IMR-90 (cell line): ENCODE measurements at places on chromosomes 5 and 9.
A peak's percentile ranks its signal among the peaks of the same experiment; 100 is the strongest.

DNA sequence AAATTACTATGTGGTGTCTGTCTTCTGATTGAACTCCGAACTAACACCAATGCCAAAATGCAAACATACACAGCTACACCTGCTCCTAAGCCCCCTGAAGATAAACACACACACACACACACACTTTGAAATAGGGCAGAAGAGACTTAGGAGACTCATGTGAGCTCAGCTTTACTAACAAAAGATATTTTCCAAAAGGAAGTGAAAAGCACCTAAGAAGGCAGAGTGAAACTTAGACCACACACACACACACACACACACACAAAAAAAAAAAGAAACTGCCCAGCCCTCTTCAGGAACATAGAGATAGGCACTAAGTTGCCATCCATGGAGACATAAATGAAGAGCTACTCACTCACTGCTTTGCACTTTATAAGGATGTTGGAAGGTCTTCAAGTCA is 45.2 kb upstream of the APC start:
- H3K36me3 ChIP-seq: no peaks in the 10 kb centered on the region
- DNase-seq: no peak
- H3K4me3 ChIP-seq: no peak overlapping the region
- H3K4me1 ChIP-seq: no peaks in the 10 kb centered on the region; the same call in 1 of the 2 replicates

- no peaks in the 10 kb centered on the region for H3K36me3 ChIP-seq
- DNase-seq: no peak
- H3K4me1 ChIP-seq: peaks cover 19% of the 10 kb centered on the region
These were observed 153.4 kb upstream of the ADRA1B start for GRCh38 chr5:159762921-159763320.

DNA sequence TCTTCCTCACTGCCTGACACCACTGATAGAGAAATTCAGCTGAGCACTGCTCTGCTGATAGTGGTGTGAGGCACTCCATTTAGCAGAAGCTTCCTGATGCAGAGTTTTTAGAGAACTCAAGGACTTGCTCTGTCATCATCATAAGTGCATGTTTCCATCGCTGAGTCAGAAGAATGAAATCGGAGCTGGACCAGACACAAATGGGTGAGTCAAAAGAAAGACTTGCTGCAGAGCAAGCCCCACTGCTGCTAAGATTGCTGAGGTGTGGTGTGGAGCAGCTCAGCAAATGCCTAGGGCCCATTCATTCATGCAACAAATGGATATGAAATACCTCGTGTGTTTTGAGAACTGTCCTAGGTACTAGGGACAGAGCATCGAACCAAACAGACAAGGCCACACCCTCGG is 410.2 kb upstream of the SLC30A5 start:
- H3K27me3 ChIP-seq: no peaks in the 10 kb centered on the region
- H3K27ac ChIP-seq: no peak overlapping the region
- no peaks in the 10 kb centered on the region for H3K36me3 ChIP-seq
- H3K4me3 ChIP-seq: no peak overlapping the region
- H3K4me1 ChIP-seq: no peaks in the 10 kb centered on the region; the same call in 1 of the 2 replicates

- no peaks in the 10 kb centered on the region for H3K36me3 ChIP-seq
- peaks cover 19% of the 10 kb centered on the region for H3K27me3 ChIP-seq
- H3K4me1 ChIP-seq: no peaks in the 10 kb centered on the region
- H3K4me3 ChIP-seq: no peak overlapping the region
- H3K27ac ChIP-seq: no peak overlapping the region
- no peak for DNase-seq
These were observed 136.3 kb upstream of the SHB start for GRCh38 chr9:38205279-38205678.

DNA sequence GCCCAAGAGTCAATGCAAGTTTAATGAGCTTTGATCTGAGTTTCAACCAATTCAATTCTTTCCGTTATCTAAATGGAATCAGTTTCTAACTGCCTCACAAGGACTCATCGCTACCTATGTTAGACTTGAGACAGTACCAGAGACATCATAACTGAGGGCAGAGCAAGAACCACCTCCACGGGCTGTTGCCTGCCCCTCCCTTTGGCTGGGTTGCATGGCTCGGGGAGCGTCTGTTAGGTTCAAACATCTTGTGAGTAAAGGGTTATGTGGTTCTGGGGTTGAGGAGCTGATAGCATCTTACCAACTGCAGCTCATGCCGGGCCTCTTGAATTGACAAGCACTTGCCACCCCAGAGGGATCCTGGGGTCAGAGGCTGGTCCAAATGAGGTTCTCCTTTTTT is 457.9 kb downstream of the ENC1 start:
- H3K36me3 ChIP-seq: no peaks in the 10 kb centered on the region
- no peak overlapping the region for H3K27ac ChIP-seq
- H3K27me3 ChIP-seq: peaks cover 2% of the 10 kb centered on the region; the same call in 1 of the 2 replicates
- no peak for DNase-seq

- no peaks in the 10 kb centered on the region for H3K36me3 ChIP-seq
- no peak for DNase-seq
- H3K4me1 ChIP-seq: no peaks in the 10 kb centered on the region
- H3K27ac ChIP-seq: no peak overlapping the region
These were observed 19.3 kb upstream of the TOR2A start for GRCh38 chr9:127754099-127755060.

- no peaks in the 10 kb centered on the region for H3K4me1 ChIP-seq
- DNase-seq: no peak
- H3K27ac ChIP-seq: no peak overlapping the region
- H3K27me3 ChIP-seq: peaks cover 17% of the 10 kb centered on the region
These were observed 48.5 kb downstream of the MFAP3 start for GRCh38 chr5:154087260-154087659.

DNA sequence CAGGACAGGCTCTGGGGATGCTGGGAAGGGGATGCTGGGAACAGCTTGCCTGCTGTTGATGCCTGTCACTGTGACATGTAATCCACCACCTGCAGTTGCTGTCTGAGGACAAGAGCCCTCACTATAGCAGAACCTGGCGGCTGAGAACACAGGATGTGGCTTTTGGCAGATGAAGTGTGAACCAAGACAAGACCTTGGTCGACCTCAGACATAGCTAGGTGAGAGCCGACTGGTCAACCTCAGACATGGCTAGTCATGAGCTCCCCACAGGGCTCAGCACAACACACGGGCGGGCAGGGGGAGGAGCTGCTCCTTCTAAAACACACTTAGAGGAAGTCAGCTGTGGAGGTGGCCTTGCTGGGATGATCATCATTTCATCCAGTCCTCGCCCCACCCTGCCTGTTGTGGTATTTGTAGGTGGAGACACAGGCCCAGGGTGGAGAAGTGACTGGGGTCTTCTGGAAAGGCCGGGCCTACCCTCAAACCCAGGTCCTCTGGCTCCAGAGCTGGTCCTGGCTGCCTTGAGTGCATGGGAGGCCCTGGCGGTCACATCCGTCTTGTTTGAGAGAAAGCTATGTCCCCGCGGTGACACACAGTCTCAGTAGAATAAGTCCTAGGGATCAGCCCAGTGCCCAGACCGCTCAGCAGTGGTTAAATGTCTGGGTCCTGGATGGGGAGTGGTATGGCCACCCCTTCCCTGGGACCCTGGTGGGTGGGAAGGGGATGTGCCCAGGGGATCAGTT is 6.1 kb downstream of the SUSD3 start:
- H3K36me3 ChIP-seq: no peaks in the 10 kb centered on the region
- no peak overlapping the region for H3K4me3 ChIP-seq
- peaks cover 2% of the 10 kb centered on the region; the same call in 1 of the 2 replicates for H3K4me1 ChIP-seq
- H3K27me3 ChIP-seq: peaks cover 4% of the 10 kb centered on the region; the same call in 1 of the 2 replicates

- H3K36me3 ChIP-seq: no peaks in the 10 kb centered on the region
- no peak overlapping the region for H3K4me3 ChIP-seq
- H3K4me1 ChIP-seq: peaks cover 9% of the 10 kb centered on the region
These were observed 15.6 kb upstream of the LVRN start for GRCh38 chr5:115946655-115947054.

GRCh38 chr5:98349251-98349989 is 424.0 kb upstream of the RGMB start:
- peaks cover 4% of the 10 kb centered on the region; the same call in 1 of the 2 replicates for H3K4me1 ChIP-seq
- no peaks in the 10 kb centered on the region for H3K27me3 ChIP-seq
- no peaks in the 10 kb centered on the region for H3K36me3 ChIP-seq

GRCh38 chr5:142688281-142688989 is 2.5 kb upstream of the FGF1 start:
- DNase-seq: no peak
- H3K27ac ChIP-seq: no peak overlapping the region
- no peak overlapping the region for H3K4me3 ChIP-seq
- H3K36me3 ChIP-seq: no peaks in the 10 kb centered on the region

- no peaks in the 10 kb centered on the region for H3K36me3 ChIP-seq
- no peak overlapping the region for H3K27ac ChIP-seq
These were observed 23.2 kb upstream of the NAA35 start for GRCh38 chr9:85917756-85918155.

GRCh38 chr9:107484117-107484723 is 5.3 kb downstream of the KLF4 start:
- peak; percentile 81 for DNase-seq
- no peak overlapping the region for H3K27ac ChIP-seq
- H3K27me3 ChIP-seq: no peaks in the 10 kb centered on the region
- H3K4me3 ChIP-seq: no peak overlapping the region

- no peak within 1 kb of the TSS for H3K4me3 ChIP-seq
- no peak for DNase-seq
- peak within 1 kb of the TSS; percentile 6; the same call in 1 of the 2 replicates for H3K27ac ChIP-seq
- no peaks in the 10 kb centered on the region for H3K36me3 ChIP-seq
- no peaks in the 10 kb centered on the region for H3K27me3 ChIP-seq
These were observed at the start of gene ECSCR for GRCh38 chr5:139462586-139463276. TSS of gene ECSCR (minus strand) at chr5:139462743. CDS start at chr5:139462670, 73 bp downstream.

DNA sequence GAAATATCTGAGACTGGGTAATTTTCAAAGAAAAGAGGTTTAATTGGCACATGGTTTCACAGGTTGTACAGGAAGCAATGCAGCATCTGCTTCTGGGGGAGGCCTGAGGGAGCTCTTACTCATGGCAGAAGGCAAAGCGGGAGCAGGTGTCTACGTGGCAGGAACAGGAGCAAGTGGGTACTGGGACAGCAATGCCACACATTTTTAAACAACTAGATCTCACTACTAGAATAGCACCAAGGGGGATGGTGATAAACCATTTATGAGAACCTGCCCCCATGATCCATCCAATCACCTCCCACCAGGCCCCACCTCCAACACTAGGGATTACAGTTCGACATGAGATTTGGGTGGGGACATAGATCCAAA is 47.6 kb upstream of the HOMER1 start:
- no peak overlapping the region for H3K27ac ChIP-seq
- H3K4me1 ChIP-seq: peaks cover 4% of the 10 kb centered on the region
- no peaks in the 10 kb centered on the region for H3K27me3 ChIP-seq
- H3K4me3 ChIP-seq: no peak overlapping the region

DNA sequence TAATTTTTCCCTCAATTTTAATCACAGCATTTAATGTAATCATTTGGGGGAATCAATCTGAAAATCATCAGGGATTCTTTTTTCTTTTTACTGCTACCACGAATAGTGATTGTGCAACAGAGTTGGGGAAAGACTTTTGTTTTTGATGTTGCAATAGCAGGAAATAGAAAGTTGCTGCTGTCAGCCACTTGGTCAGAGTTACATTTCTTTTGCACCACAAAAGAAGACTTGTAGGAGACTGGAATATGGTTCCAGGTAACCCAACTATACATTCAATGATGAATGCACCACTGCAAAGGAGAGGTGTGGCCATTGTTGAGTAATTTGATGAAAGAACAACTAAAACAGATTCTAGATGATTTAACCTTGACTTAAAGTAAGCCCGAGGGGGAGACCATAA is 46.3 kb upstream of the PALM2AKAP2 start:
- peak; percentile 64 for DNase-seq
- H3K36me3 ChIP-seq: no peaks in the 10 kb centered on the region
- no peak overlapping the region for H3K27ac ChIP-seq
- peaks cover 2% of the 10 kb centered on the region for H3K27me3 ChIP-seq
- no peak overlapping the region for H3K4me3 ChIP-seq

DNA sequence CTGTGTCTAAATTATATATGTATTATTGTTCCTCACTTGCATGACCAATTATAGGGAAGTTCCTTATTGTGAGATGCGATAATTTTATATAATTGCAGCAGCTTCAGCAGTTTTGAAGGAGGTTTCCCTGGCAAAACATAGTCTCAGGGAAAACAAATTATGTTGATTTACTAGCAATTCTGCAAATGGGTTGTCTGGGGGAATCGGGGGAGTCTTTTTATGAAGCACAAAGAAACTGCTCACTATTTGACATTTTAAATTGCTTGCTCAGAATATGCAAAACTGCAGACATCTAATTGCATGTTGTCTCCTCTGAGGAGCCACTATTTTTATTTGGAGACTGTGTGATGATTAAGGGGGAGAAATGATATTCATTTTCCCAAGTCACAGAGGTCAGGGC is 361.6 kb downstream of the YTHDC2 start:
- no peak overlapping the region for H3K4me3 ChIP-seq
- no peak overlapping the region for H3K27ac ChIP-seq
- no peaks in the 10 kb centered on the region for H3K27me3 ChIP-seq
- no peaks in the 10 kb centered on the region for H3K4me1 ChIP-seq
- no peaks in the 10 kb centered on the region for H3K36me3 ChIP-seq
- no peak for DNase-seq

DNA sequence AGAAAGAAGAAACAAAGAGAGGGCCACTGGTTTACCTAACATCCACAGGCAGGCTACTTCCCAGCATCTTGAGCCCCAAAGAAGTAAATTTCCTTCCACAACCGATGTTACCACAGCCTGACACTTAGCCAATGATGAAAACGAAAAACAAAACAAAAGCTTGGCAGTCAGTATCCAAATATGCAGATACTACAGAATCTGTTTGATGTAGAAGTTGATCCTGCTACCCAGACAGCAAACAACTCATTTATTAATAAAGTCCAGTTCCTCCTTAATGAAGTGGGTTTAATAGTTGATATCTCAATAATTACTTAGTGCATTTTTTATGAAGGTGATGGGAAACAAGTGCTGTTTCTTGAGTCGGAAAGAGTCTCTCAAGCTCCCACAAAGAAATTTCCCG is 67.1 kb upstream of the GABRP start:
- no peak for DNase-seq
- no peak overlapping the region for H3K4me3 ChIP-seq
- H3K27me3 ChIP-seq: peaks cover 6% of the 10 kb centered on the region
- no peaks in the 10 kb centered on the region for H3K4me1 ChIP-seq
- H3K27ac ChIP-seq: no peak overlapping the region
- no peaks in the 10 kb centered on the region for H3K36me3 ChIP-seq

DNA sequence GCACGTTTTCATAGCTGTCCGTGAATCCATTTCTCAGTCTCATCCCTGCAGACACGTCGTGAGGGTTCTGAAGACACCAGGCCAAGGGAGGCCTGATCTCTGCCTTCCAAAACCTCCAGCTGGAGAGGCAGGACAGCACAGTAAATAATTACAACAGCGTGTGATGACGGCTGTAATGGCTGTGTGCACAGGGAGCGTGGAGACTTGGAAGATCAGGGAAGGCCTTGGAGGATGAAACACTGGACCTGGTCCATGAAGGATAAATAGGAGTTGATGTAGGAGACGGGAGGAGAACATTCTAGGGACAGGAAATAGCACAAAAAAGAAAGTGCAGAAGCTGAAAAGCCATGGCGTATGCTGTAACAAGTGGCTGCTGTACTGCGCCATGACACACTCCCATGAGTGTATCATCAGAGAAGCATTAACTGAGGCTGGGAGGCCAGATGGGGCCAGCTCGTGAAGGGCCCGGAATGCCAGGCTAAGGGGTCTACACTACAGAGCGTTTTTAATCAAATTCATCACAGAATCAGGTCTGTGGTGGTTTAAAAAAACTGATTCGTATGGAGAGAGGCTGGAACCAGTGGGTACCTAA is 97.2 kb downstream of the CRB2 start:
- H3K36me3 ChIP-seq: peaks cover 2% of the 10 kb centered on the region
- H3K27me3 ChIP-seq: no peaks in the 10 kb centered on the region
- no peak overlapping the region for H3K27ac ChIP-seq
- H3K4me3 ChIP-seq: no peak overlapping the region
- no peak for DNase-seq

GRCh38 chr9:96508227-96508940 is 58.4 kb downstream of the HABP4 start:
- H3K4me3 ChIP-seq: no peak overlapping the region
- H3K27me3 ChIP-seq: no peaks in the 10 kb centered on the region
- no peak overlapping the region for H3K27ac ChIP-seq
- peaks cover 13% of the 10 kb centered on the region for H3K36me3 ChIP-seq
- no peak for DNase-seq
- peaks cover 5% of the 10 kb centered on the region for H3K4me1 ChIP-seq
